ENCODE measurements at places on chromosomes 7 and 10.

DNA sequence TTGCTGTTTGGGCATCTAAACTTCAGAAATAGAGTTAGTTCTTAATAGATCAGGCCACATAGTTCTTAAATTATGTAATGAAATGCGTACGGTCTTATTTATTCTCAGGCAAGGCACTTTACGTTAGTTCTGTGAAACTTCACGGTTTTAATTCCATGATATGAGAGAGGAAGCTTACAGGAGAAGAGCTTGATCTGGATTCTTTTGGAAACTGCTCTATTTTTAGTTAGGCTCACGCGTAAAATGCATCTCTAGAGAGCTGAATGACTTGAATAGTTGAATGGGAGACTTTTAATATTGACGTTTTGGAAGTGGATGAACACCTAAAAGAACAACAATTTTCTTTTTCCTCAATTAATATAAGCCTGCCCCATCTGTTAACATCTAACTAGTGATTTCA lies 71.1 kb downstream of the PRKG1 start:
- no peak for DNase-seq

- no peak for DNase-seq
Measured at GRCh38 chr7:92994901-92995300, 122.9 kb downstream of the SAMD9 start.

GRCh38 chr7:7766671-7767070 lies 48.3 kb upstream of the RPA3 start:
- no peak for DNase-seq

DNA sequence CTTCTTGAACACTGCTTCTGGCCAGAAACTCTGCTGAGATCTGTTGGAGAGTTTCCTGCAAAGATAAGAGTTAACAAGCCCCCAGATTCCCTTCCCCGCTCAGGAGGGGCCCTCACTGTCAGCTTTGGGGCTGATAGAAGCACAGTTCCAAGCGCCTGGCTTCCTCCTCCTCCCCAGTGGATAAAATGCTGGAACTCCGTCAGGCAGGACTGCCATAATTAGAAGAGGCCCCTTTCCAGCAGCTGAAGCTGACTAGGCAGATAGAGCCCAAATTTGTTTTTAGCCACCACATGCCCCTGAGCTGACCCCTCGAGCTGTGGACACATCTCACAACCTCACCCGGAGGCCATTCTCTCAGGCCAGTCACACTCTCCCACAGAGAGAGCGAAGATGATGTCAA lies 89.4 kb downstream of the TBXAS1 start:
- no peak for DNase-seq

- no peak for DNase-seq
Measured at GRCh38 chr7:76231071-76231470, 29.4 kb downstream of the SRRM3 start.

DNA sequence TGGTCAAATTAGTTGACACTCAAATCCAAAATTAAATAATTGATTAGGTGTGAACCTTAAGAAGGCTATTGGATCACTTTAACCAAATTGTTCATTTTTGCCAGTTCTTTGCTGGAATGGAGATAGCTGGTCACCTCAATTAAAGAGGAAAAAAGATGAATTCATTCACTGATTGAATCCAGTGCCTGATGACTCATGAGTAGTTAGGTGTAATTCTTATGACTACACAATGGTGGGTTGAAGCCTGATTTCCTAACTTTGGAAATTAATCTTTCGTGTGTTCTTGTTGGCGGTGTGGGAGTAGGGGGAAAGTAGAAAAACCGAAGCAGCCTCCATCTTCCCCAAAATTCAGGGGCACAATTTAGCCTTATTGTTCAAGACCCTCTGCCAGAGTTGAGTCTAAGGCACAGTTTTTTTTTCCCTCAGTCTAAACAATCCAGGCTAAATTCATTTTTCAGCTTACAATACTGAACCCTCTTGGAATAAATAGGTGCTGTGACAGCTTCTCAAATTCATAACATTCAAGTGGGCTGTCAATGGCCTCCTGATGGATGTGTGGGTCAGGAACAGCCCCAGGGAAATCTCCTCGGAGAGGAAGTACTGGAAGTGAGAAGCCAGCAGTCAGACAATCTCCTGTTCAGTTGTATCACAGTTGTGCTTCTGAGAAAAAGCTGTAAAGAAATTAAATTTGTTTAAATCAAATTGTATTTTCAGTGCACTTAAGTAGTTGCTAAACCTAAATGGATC lies 356.6 kb downstream of the BBS9 start:
- DNase-seq, result peak; percentile 74

Measured in bronchial epithelial cell (primary cell).